ENCODE measurements at places on chromosomes 5 and 9.

- no peak for DNase-seq
These were observed 13.4 kb upstream of the ACSL6 start for GRCh38 chr5:132024789-132025402.

GRCh38 chr5:150144879-150145278 is 10.8 kb downstream of the PDGFRB start:
- DNase-seq: no peak

GRCh38 chr9:120365386-120365785 is 214.6 kb downstream of the CDK5RAP2 start:
- DNase-seq: no peak

GRCh38 chr5:10573487-10574145 is 9.7 kb downstream of the ANKRD33B start:
- no peak for DNase-seq

DNA sequence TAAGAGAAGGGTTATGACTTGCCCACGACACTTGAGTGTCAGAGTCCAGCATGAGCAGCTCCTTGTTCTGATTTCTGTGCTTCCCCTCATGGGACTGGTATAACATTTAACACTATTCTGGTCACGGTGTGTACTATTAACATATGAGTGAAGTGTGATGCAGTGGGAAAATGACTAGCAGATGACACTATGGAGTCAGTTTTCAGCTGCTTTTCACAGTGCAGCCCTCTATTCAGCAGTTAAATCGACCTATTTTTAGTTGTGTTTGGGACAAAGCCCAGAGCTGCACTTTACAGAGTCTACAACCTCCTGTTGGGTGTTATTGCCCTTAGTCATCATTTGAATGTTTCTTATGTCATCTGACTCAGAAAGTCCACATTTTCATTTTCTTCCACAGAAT is 59.1 kb downstream of the CHSY3 start:
- no peak for DNase-seq

DNA sequence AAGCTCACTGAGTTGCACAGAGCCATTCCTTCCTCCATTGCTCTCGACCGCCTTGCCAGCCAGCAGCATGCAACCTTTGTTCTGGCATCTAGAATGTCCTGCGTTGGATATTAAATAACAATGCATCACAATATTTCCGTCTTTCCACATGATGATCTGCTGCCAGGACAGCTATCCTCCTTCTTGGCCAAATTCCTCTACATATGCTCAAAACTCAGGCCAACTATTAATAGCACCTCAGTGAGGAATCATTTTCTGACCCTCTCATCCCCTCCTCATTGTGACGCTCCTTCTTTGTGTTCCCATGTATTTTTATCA is 128.6 kb downstream of the MYO10 start:
- no peak for DNase-seq

DNA sequence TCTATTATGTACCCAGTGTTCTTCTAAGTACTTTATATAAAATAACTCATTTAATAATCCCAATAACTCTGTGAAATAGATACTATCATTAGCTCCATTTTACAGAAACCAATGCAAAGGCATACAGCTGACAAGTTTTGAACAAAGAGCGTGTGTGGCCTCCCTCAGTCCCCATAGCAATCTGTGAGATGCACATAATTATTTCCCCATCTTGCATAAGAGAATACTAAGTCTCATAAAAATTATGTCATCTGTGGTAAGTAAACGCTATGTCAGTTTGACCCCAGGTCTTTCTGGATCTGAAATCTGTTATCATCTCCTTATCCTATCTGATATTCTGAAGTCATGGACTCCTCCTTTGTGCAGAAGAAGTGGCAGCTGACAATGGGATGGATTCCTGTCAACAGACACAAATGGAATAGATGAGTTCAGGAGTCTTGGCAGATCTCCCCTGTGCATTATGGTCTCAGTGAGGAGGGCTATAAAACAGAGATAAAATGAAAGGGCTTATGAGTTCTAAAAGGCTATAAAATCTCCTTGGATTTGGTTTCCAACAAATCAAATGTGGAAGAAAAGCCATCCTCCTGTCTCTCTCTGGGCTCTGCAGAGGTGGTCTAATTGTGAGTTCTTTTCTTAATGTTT is 162.5 kb upstream of the TLE4 start:
- no peak for DNase-seq

DNA sequence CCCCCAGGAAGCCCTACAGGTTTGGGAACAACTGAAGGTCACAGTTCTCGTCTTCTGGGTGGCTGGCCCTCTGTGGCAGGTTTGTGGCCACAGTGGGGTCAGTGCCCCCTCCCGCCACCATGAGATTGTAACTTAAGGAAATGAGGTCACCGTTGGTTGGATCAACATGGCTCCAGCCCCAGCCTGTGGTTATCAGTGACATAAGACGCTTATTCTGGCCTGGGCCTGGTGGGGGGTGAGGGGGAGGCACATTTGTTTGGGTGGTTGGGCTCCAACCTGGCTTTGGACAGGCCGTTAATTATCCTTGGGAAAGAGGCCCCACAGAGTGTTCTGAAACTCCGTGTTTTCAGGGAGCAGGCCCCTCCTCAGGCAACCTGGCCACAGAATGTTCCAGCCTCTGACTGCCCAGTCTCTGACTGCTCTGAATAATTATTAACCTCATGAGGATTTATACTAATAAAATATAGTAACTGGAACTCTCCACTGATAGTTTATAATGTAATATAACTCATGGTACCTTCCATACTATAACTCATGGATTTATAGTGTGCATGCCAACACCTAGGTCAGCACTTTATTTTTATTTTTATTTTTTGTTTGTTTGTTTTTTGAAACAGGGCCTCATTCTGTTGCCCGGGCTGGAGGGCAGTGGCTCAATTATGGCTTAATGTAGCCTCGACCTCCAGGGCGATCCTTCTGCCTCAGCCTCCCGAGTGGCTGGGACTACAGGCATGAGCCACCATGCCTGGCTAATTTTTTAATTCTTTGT is 58.0 kb upstream of the RPL26L1 start:
- DNase-seq: no peak

GRCh38 chr5:159975462-159976019 is 33.4 kb upstream of the TTC1 start:
- DNase-seq: no peak

DNA sequence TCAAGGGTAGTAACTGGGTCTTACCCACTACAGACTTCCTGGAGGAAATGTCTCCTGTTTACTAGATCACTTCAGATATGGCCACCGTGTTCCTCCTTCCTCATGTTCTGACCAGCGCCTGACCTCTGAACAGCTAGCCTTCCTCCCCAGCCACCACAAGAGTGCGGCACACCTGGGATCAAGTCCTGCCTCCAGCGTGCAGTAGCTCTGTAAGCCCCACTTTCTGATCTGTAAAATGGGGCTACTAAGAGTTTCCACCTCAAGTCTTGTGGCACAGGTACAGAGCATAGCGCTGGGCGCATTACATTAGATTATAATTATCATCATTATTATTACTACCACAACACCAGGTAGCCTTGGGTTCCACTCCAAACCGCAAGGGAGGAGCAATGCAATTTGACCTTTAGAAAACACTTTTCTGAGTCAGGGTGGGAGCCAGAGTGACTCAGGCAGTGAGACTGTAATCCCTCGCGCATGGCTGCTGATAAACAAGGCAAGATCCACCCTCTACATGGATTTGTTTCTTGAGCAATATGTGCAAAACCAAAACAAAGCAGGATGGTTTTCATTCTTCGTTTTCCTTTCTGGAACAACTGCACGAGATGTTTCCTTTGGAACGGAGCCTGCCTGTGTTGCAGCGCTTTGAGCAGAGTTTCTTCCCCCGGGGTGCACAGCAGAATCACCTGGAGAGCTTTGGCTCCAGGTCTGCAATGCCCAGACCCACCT is 65.0 kb upstream of the ANGPTL2 start:
- no peak for DNase-seq

Data from stimulated activated CD8-positive, alpha-beta memory T cell treated with anti-CD3 and anti-CD28 coated beads, Interleukin-4, amount 100 ng/mL, for 4 hours (primary cell).